ENCODE measurements at places on chromosomes 7 and 10.
A peak's percentile ranks its signal among the peaks of the same experiment; 100 is the strongest.

GRCh38 chr7:47932016-47932415, 16.2 kb downstream of the PKD1L1 start:
- DNase-seq: no peak

DNA sequence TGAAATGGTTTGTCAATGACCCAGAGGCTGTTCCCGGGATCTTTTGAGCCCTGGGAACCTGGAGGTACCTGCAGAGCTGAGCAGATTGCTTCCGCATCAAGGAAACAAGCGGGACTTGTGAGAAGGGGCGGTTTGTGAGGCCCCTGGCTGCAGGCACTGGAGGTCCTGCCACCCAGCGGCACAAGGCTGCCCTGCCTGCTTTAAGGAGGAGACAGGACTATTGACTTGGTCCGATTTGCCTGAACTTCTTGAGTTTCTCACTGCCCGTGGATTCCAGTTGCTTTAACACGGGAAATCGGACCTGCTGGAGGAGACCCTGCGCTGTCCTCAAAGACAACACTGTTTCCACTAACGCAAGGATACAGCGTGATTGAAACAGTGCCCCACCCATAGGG, 130.1 kb downstream of the DNAJB6 start:
- DNase-seq: no peak

- DNase-seq: peak; percentile 77
These were observed 1.6 kb upstream of the ORAI2 start for GRCh38 chr7:102431617-102432298.

- no peak for DNase-seq
These were observed 210.6 kb downstream of the TPST1 start for GRCh38 chr7:66415659-66416265.

- no peak for DNase-seq
These were observed 623.6 kb downstream of the PTPRN2 start for GRCh38 chr7:157964016-157964415.

GRCh38 chr10:63689768-63690167, 168.6 kb downstream of the REEP3 start:
- DNase-seq: no peak

GRCh38 chr10:88944813-88945212, 7.8 kb downstream of the ACTA2 start:
- no peak for DNase-seq

DNA sequence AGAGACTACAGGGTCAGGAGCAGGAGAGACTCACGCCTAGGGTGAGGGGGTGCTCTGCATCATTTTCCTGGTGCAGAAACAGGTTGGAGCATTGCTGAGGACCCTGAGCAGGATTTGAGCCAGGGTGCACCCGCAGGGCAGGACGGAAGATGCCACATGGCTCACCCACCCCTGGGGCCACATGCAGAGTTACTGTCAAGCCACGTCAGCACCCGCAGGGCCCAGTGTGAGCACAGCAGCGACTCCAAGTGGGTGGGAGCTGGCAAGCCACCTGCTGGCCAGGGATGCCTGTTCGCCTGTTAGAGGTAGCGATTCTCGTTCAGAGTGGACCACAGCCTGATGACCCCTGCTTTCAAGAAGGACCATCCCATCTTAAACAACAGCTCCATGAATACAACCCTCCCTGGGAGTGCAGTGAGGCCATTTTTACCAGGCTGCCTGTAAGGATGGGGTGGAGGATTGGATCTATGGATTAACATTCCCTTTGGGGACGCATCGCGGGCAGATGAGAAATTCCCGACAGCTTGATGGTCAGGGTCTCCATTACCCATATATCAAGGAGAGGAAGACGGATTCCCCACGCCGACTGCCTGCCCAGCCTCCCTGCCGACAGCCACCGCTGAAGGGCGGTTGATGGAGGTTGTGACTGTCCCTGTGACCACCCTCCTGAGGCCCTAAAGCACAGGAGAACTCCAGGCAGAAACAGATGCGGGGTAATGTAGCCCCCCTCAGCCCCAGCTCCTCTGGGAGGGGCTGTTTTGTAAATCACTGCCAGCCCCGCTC, 101.1 kb upstream of the RET start:
- no peak for DNase-seq

- no peak for DNase-seq
These were observed 33.0 kb upstream of the GPR26 start for GRCh38 chr10:123633106-123633505.

GRCh38 chr7:127968547-127968946, 62.7 kb downstream of the LRRC4 start:
- no peak for DNase-seq

All from CD4-positive, alpha-beta T cell treated with Interleukin-17A for 4 hours (primary cell).